Activated gamma-delta T cell (primary cell): ENCODE measurements at places on chromosomes 1 and 21.

GRCh38 chr1:24801176-24801575 lies 55.9 kb downstream of the CLIC4 start:
- no peak for DNase-seq

- no peak for DNase-seq
These were observed 13.4 kb downstream of the EYA3 start for GRCh38 chr1:28074892-28075511.

- no peak for DNase-seq
These were observed 156.6 kb upstream of the RAB4A start for GRCh38 chr1:229114315-229114714.

DNA sequence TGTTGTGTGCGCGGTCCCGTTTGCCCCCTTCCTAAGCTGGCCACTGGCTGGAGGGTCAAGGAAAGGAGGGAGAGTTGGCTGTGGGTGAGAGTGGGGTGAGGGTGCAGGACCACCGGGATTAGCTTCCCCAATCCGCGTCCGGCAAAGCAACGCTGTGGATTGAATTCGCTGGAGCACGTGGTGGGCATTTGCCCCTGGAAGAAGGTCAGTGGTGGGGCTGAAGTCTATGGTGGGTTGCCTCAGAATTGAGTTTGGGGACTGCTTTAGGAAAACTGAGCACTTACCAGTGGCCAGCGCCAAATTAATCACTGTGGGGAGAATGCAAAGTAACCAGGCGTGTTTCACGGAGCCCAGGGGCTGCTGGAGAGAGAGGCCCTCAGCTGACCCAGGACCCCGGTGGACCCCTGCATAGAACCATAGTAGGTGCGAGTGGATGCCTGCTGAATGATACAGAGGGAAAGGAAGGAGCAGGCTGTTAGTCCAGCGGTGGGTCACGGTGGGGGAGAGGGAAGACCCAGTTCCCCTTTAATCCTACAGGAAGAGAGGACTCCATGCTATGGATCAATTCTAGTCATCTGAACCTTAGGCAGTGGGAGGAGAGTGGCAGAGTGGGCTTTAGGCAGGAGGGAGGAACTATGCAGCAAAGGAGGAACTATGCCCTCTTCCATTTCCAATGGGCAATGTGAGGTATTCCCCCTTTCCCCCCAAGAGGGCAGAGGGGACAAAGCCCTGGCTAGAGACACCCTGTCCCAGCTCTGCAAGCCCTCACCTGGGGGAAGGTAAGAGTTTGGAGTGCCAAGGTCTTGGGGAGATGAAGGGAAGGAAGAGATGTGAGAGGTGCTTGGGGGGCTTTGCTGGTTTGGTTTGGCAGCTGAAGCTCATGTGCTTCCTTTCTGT lies 1.2 kb downstream of the TNFRSF8 start:
- DNase-seq = no peak

- DNase-seq = no peak
These were observed 67.1 kb upstream of the PTGFRN start for GRCh38 chr1:116842654-116843053.

DNA sequence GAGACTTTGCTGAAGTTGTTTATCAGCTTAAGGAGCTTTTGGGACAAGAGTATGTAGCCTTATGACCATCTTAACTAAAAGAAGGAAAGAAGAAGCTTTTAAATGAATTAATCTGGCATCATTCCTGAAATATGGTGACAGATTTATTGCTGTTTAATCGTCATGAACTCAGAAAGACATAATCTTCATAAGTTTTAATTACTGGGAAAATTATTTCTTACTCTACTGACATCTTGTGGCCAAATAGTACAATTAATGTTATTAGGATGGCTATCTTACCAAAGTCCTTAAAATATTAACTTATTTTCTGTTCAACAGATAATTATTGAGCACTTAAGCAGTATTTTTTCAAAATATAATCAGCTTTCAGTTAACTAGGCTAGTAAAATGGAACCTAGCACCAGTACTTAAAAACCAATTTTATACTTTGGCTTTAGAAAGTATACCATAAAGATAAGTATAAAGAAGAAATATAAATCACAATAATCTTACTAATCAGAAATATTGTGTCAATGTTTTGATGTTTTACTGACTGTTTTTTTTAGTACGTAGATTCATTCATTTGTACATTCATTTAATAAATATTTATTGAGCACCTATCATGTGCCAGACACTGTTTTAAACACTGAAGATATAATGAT lies 34.7 kb upstream of the GPR25 start:
- DNase-seq = no peak

DNA sequence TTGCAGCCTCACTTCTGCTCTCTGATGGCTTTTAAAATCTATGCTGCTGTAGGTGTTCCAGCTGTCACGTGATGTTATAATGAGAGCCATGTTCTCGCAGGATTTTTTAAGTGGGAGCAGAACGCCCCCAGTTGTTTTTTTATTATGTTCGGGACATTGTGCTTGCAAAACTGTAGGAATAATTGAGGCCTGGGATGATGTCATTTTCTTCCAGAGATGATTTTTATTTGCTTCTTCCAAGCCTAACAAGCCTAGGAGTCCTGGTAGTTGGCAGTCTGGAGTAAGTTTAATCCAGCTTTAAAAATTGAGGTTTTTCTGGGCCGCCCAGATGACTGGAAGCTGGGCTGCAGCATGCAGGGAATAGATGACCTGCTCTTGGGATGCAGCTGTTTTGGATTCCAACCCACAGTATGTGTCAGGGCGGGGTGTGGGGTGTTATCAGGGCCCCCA lies 34.6 kb upstream of the CHIT1 start:
- no peak for DNase-seq

GRCh38 chr1:32733582-32734321 lies 31.2 kb upstream of the SYNC start:
- DNase-seq = no peak

- no peak for DNase-seq
These were observed 20.6 kb downstream of the PYHIN1 start for GRCh38 chr1:158951956-158952355.

DNA sequence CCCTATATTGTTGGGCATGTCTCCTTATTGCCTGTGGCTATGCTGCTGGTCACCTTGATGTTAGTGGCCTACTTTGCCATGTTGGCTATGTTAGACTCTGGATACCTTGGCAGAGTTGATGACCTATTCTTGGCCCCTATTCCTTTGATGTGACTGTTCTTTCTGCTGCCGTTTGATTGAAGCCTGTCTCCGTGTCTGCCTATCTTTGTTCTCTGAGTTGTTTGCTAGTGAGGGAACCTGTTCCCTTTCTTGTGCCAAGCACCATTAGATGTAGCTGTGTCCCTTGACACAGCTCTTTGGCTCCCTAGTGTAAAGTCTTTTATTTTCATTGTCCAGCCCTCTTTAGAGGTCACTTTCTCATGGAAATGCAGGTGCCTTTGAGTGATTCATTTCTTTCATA lies 28.7 kb upstream of the PAPPA2 start:
- no peak for DNase-seq

- no peak for DNase-seq
These were observed 65.1 kb downstream of the ADARB1 start for GRCh38 chr21:45139473-45139872.

- DNase-seq = no peak
These were observed 13.5 kb downstream of the STPG1 start for GRCh38 chr1:24400065-24400464.

GRCh38 chr1:42012852-42013251 lies 94.1 kb upstream of the HIVEP3 start:
- DNase-seq = no peak

- DNase-seq = no peak
These were observed 117.5 kb downstream of the TM2D1 start for GRCh38 chr1:61607448-61607847.

GRCh38 chr1:89005286-89006151 lies 13.1 kb upstream of the KYAT3 start:
- no peak for DNase-seq

GRCh38 chr1:214550013-214550856 lies 1.2 kb downstream of the PTPN14 start:
- no peak for DNase-seq

- DNase-seq = no peak
These were observed 70.6 kb downstream of the GADD45A start for GRCh38 chr1:67755619-67756018.

- no peak for DNase-seq
These were observed 67.4 kb downstream of the ST6GALNAC3 start for GRCh38 chr1:76141929-76142328.

GRCh38 chr1:168443899-168444298 lies 99.9 kb downstream of the XCL2 start:
- no peak for DNase-seq

- DNase-seq = no peak
These were observed 24.4 kb downstream of the C4BPA start for GRCh38 chr1:207128336-207128921.

- DNase-seq = no peak
These were observed 133.0 kb upstream of the SAMSN1 start for GRCh38 chr21:14678973-14679574.

DNA sequence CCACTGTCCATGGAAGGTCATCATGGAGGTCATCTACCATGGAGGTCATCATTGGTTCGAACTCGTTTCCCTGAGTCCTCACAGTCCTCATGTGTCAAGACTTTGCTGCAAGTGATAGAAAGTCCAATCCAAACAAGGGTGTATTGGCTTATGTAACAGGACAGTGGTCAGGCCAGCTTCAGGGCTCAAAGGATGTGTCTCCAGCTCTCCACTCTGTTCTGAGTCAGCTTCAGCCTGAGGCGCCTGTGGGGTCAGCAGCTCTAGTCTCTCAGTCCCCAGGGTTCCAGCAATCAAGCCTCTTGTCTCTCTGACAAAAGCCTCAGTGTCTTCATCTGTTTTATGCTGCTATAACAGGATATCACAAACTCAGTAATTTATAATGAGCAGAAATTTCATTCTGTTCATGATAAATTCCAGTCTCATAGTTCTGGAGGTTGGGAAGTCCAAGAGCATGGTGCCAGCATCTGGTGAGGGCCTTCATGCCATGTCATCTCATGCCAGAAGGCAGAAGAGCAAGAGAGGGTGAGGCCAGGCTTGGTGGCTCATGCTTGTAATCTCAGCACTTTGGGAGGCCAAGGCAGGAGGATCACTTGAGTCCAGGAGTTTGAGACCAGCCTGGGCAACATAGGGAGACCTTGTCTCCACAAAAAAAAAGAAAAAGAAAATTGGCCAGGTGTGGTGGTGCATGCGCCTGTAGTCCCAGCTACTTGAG lies 19.5 kb downstream of the A3GALT2 start:
- no peak for DNase-seq

DNA sequence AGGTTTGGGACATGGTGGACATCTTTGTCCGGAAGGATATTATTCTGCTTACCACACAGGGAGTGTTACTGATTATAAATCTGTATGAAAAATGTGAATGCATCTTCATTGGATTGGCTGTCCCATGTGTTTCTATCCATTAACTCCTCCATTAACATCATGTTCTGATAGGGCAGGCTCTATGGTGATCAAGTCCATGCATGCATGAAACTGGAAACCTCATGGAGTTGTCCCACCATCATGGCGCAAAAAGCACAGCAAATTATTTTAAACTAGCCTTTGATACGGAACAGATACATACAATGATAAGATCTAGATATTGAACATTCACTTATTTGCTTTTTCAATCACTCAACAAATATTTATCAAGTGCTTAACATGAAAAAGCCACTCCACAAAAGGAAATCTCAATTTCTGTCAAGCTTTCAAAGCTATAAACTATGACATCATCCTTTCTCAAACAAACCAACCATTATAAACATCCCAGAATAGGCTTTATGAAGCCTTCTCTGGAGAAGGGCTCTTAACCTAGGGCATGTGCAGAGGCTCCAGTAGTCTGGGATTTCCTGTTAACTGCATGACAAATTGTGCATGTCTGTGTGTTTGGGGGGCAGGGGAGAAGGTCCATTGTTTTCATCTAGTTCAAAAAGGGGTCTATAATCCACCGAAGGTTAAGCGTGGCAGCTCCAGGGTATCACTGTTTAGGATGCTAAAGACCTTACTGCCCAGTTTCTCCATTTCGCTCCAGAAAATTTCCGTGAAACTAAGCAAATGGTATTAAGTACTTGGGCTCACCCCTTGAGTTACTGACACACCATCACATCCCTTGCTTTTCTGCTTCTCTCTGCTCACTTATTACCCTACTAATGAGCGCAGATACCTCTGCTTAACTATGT lies 46.1 kb downstream of the ADAMTS1 start:
- DNase-seq = no peak

DNA sequence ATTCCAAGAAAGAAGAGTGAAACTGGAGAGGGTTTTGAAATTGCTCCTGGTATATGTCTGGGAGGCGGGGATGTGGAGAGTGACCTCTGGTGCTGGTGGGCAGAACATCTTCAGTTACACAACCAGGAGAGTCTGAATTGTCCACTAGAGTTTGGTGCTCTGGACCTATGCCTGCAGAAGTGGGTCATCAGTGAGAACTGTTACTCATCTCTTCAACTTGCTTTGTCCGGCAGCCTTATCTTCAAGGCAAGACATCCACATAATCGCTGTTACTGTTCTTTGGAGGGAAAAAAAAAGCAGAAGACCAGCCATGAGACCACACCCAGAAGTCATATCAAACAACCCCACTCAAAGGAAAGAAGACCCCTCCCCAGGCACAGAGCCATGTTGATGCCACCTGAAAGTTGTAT lies 14.9 kb downstream of the SH2D1B start:
- no peak for DNase-seq

DNA sequence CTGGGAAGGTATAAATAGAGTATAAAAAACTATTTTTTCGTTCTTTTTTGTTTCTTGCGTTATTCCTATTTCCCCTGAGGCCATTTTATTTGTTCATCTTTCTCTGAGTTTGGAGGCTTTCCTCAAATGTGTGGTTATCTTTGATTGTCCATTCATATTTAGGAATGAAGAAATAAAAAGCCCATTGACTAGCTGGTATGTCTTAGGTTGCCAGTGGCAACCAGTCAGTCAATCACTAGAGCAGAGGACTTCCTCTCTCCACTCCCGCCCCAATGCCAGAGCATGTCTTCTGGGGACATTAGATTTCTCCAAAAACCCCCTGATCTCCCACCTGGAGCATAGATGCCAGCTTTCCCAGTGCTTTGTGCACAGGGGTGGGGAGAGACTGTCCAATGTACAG lies 20.7 kb upstream of the FOXE3 start:
- DNase-seq = no peak

DNA sequence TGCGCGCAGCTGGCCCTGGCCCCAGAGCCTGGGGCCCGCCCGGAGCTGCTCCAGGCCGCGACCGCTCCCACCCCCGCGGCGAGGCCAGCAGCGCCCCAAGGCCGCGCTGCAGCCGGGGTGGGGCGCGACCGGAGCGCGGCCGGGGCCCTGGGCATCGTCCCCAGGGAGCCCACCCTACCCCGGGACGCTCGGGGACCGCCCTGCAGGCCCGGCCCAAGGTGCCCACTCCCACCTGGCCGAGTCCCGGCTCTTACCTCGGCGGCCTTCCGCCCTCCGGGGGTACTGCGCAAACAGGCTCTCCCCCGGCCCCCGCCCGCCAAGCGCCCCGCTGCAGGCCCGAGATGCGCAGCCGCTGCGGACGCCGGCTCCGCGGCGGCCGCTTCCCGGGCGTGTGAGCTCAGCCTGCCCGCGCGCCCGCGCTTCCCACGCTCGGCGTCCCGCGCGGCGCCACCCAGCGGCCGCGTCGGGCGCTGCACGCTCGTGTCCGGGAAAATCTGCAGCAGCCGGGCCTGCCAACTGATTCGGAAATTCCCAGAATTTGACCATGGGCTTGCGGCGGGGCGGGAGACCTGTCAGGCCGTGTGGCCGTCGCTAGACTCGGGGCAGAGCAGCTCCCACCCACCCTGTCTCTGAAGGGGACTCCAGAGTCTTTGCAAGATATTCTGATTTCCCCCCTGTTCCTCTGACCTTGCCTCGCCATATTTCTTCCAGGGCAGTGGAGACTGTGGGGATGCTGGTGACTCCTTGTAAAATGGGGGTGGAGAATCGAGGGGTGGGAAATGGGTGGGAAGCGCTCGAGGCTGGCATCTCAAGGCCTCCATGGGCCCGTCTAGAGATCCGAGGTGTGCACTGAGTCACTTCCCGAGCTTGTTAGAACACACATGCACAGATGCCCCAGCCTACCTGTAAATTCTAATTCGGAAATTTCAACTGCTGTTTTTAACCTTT lies 41.9 kb downstream of the CD34 start:
- DNase-seq = peak; percentile 54
